ENCODE measurements at places on chromosomes 4 and X.

GRCh38 chr4:137998666-137999429 is 243.3 kb downstream of the SLC7A11 start:
- DNase-seq: no peak

- DNase-seq: no peak
Measured at GRCh38 chr4:30619679-30620078, 100.5 kb upstream of the PCDH7 start.

GRCh38 chr4:102717448-102718092 is 43.2 kb downstream of the MANBA start:
- no peak for DNase-seq

GRCh38 chrX:17377091-17377717 is 2.2 kb downstream of the NHS start:
- no peak for DNase-seq

DNA sequence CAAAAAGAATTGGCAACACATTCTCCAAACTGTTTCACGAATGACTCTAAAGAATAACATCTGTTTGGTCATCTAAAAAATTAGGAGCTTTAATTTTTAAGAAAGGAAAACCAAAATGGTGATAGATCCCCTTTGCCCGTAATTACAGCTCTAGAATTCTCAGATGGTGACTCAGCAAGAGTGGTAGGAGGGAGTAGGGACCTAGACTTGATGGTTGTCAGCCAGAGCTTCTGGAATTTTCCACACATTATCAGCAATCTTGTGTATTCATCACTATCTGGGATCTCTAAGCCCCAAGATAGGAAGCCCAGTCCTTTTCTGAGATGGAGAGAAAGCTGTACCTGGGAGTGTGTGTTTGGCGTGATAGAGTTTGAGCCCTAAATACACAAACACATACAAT is 103.9 kb upstream of the RAB40AL start:
- DNase-seq: no peak

- no peak for DNase-seq
Measured at GRCh38 chrX:2645563-2645962, 45.5 kb upstream of the CD99 start.

GRCh38 chrX:109343671-109344070 is 138.2 kb downstream of the GUCY2F start:
- DNase-seq: no peak

DNA sequence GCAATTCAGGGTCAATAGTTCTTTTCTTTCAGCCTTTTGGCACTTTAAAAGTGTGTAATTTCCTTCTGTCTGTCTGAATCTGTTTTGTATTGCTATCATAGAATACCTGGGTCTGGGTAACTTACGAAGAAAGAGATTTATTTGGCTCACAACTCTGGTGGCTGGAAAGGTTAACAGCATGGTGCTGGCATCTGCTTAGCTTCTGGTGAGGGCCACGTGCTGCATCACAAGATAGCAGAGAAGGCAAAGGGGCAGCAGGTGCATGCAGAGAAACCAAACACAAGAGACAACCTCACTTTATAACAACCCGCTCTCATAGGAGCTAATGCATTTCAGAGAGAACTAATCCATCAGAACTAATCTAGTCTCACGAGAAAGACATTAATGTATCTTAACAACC is 18.8 kb downstream of the RGN start:
- DNase-seq: no peak

GRCh38 chrX:21150208-21150607 is 224.0 kb upstream of the CNKSR2 start:
- no peak for DNase-seq

DNA sequence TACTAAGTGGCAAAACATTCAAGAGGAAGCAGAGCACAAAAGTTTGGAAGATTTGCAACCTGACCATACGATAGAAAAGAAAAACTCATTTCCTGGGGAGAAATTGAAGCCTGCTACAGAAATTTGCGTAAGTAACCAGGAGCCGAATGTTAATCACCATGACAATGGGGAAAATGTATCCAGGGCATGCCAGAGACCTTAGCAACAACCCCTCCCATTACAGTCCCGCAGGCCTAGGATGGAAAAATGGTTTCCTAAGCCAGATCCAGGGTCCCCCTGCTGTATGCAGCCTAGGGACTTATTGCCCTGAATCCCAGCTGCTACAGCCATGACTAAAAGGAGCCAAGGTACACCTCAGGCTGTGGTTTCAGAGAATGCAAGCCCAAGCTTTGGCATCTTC is 472.2 kb upstream of the KLHL4 start:
- no peak for DNase-seq

- DNase-seq: no peak
Measured at GRCh38 chr4:53119680-53120079, 246.2 kb downstream of the SCFD2 start.

GRCh38 chr4:65791812-65792308 is 121.6 kb upstream of the EPHA5 start:
- no peak for DNase-seq

GRCh38 chr4:89416960-89417359 is 109.4 kb upstream of the GPRIN3 start:
- no peak for DNase-seq

DNA sequence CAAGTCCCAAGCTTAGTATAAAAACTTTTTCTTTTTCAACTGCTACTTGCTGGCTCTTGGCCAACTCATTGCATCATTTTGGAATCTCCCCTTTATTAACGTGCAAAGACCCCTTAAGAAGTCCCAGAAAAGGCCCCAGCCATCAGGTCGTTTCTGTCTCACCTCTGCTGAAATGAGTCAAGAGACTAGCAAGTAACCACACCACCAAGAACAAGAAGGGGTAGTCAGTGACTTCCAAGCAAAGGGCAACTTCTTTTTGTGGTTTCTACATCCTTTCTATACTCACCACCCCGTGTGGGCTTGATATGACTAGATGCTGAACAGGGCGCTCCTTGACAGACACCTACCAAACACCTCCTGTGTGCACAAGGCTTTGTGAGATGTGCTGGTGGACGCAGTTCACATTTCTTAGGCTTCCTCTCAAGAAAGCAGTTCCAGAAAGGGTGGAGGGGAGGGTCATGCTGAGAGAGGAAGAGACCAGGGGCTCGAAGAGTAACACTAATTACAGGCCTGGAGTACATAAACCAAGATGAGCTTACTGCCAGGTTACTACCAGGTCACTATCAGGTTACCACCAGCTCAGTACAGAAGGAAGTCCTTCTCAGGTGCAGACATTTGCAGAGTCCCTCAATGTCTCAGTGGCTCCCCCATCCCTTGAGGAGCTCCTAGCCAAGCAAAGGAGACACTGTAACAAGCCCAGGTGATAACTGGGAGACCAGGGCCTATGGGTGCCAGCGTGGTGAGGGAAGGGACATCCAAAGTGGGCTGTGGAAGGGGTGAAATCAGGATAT is 19.3 kb downstream of the JAKMIP1 start:
- no peak for DNase-seq

DNA sequence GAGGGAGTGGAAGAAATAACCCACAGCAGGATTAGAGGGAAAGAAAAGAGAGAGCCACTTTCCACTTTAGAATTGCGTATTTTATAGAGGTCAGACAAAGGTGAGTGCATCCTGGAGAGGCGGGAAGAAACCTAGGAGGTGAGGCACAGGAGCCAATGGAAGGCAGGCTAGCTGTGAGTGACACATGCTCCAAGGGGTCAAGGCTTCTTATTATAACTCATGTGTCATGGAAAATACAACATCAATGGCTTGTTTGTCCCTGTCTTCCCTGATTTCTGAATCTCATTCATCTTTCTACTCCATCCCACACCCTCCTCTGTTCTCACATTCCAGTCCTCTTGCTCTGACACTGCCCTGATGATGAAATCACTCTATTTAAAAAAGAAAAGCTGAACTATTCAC is 14.4 kb downstream of the ANXA3 start:
- no peak for DNase-seq

DNA sequence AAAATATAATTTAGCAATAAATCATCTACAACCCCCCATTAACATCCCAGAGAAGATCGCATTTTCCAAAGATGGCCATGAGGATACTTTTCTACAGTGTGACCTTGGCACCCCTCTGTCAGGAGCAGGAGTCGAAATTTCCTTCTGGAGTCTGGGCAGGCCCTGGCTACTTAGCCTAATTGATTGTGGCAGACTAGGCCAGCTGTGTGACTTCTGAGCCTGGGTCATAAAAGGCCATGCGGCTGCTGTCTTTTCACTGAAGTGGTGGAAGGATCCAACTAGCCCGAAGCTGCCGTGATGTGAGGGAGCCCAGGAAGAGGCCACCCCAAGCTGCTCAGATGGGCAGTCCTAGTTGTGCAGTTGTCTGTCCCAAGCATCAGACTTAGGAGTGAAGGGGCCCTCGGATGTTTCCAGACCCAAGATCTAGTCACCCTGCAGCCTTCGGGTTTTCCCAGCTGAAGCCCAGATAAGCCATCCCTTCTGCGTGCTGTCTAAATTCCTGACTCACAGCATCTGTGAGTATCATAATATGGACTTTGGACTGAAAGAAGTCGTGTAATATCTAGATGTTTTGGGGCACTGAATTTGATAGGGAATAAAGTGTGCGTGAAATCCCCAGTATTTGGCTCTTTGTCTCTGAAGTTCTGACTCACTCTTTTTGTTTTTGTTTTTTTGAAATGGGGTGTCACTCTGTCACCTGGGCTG is 21.0 kb downstream of the PDK3 start:
- no peak for DNase-seq

GRCh38 chrX:129762448-129762847 is 17.3 kb upstream of the SASH3 start:
- no peak for DNase-seq

Measured in inflammatory macrophage (primary cell).